Hematopoietic multipotent progenitor cell treated with erythropoietin and hydrocortisone succinate and interleukin-3 and kit ligand, for 15 days (in vitro differentiated cells): ENCODE measurements at places on chromosomes 11 and 22.

DNA sequence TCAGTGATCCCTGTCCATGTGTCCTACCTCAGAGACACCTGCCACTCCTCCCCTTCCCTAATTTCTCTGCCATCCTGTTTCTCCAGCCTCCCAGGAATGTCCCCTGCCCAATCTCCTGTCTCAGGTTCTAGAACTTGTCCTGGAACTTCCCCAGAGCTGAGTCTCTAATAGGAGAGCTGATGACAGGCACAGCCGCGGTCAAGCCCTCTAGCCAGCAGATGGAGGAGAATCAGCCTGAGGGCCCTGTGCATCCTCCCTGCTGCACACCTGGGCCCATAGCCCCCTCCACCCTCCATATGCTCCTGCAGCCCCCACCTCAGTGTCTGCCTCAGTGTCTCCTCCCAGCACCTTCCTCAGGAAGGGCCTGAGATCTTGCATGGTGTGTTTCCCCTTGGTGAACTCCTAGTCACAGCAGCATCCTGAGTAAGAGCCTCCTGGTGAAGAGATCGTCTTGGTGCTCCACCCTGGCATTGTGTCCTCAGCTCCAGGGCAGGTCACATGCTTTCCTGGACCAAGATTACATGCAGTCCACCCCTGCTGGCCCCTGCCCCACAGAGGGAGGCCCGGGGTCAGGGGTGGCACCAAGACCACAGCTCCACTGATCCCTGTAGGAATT lies 43.9 kb upstream of the VPREB1 start:
- DNase-seq = no peak

DNA sequence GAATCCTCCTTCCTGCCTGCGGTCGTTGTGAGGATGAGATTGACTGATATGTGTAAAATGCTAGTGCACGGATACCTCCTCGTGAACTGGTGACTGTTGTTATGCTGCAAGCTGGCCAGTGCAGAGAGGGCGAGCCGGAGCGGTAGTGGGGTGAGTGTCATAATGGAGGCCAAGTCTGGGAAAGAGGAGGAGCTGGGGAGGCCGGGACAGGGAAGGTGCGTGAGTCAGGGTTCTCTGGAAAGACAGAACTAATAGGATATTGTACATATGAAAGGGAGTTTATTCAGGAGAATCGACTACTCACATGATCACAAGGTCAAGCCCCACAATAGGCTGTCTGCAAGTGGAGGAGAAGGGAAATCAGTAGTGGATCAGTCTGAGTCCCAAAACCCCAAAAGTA lies 56.8 kb upstream of the FADD start:
- DNase-seq = no peak

DNA sequence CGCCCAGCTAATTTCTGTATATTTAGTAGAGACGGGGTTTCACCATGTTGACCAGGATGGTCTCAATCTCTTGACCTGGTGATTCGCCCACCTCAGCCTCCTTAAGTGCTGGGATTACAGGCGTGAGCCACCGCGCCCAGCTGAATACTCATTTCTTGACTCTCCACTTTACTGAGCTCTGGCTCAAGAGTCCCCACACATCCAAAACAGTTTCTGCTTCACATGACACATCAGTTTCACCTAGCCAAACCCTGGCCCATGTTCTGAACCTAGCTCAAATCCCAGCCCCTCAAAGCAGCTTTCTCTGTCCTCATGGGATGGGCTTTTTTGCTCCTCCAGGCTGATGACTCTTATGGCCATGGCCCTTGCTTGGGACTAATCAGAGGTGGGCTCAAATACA lies 9.8 kb downstream of the HYOU1 start:
- no peak for DNase-seq

DNA sequence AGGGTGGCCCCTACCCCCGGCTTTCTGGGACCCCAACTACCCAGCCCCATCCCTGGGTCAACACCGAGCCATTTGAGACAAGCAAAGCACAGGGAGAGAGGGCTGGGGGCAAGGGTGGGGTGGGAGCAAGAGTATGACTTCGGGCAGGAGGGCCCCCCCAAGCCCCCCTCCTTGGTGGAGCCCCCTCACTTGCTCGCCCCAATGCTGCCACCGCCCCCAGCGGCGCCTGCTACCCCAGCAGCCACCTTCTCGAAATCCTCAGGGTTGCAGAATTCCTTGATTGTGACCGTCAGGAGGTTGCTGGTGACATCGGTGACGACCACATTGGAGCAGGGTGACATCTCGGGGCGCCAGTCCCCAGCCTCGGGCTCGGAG lies 6.0 kb downstream of the CBX6 start:
- DNase-seq = no peak

DNA sequence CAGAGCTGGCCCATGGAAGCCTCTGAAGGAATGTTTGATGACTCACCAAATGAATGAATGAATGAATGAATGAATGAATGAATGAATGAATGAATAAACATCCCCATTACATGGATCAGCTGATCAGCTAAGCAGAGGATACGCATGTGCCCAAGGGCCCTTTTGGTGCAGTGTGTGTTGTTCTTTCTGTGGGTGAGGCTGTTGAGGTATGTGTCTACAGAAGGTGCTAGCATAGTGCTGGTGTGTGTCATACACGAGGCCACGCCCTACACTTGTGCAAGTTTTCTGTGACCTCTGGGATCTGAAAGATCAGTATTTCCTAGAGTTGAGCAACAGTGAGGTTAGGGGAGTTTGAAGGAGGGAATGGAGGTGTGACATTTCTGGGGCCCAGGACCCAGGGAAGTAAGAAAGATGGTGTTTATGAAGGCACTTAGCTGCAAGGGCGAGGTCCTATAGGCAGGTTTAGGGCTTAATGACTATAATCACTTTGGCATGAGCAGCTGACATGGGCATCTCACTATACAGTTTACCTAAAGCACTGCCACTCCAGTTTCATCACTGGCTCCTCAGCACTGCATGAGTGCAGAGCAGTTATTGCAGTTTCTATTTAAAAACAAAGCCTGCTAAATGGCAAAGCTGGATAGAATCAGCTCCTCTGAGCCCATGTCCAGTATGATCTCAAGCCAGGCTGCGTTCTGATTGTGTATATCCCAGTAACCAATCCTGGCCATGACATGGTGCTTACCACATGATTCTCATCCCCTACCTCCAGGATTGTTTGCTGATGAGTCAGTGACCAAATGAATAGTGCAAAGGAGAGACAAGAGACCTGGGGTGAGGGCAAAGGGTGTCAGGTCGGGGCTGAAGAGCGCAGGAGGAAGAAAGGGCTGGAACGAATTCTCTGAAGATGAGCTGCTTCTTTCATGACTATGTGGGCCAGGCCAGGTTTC lies 36.4 kb upstream of the E2F8 start:
- DNase-seq = no peak

DNA sequence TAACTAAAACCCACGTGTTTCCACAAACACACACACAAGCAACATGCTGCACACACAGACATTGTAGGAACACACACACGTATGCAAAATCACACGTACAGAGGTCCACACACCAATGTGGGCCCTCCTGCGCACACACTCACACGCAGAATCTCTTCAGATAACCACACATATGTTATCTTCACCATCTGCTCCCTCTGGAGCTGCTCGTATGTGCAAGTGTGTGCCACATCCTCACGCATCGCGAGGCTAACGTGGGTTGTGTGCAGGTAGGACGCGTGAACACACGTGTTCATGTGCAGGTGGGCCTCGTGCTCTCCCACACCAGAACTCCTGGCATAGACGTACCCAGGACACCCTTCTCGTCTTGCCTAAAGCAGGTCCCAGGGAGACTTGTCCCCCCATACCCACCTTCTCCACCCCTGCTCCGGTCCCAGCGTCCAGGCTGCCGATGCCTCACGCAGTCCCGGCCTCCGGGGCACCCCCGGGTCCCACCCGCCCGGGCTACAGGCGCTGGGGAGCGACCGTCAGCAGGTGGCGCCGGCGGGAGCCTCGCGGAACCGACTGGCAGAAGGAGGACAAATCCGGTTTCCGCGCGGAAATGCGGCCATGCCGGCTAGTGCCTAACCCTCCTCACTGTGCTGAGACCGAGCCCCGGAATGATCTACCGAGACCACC lies 10.3 kb upstream of the IGSF9B start:
- no peak for DNase-seq

GRCh38 chr22:46031557-46031956 lies 54.6 kb upstream of the WNT7B start:
- no peak for DNase-seq

DNA sequence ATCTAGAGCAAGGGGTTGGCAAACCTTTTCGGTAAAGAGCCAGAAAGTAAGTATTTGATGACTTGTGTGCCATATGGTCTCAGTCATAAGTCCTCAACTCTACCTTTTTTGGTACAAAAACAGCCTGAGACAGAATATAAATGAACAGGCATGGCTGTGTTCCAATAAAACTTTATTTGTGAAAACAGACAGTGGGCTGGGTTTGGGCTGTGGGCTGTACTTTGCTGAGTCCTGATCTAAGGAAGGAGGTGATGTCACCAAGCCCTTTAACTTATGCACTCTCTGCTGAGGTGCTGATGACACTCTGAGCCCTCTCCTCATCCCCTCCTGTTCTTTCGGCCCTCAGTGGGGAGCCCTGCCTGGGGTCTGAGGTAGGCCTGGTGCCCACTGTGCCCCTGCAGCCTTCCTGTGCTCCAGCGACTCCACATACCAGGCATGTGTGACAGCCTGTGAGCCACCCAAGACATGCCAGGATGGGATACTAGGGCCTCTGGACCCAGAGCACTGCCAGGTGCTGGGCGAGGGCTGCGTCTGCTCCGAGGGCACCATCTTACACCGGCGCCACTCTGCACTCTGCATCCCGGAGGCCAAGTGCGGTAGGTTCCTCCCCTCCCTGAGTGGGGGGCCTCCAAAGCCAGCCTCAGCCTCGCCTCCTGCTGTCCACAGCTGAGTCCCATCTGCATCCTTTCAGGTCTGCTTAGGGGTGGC lies 85.9 kb upstream of the MYOD1 start:
- DNase-seq = no peak

DNA sequence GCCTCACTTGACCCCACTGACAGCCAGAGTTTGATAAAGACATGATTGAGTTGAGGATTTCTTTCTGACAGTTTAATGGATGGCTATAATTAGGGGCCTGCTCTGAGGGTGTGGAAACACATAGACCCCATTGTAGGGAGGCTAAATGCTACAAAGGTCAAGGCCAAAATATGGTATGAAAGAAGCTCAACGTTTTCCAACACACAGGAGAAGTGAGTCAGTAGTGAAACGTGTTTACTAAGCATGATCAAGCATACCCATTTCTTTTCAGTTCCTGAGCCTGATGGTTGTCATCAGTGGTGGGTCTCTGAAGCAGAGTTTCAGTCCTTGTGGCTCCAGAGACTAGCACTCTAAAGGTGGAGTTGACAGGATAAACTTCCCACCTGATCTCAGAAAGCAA lies 69.7 kb downstream of the SNX19 start:
- no peak for DNase-seq

DNA sequence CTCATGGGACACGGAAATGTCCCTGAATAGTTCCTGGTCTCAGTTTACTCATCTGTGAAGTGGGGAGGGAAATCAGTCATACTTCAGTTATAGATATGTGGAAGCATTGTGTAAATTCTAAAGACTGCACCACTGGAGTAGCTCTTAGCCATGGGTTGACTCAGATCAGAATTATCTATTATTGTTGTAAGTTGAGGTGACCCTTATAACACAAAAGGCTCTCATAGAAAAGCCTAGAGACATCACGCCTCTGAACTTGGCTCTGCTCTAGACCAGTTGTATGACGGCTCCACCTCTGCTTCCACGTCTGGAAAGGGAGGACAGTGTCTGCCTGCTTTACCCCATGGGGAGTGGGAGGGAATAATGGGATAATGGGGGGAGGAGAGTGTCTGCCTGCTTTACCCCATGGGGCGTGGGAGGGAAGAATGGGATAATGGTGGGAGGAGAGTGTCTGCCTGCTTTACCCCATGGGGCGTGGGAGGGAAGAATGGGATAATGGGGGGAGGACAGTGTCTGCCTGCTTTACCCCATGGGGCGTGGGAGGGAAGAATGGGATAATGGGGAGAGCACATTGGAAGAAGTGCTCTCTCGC lies 98.2 kb downstream of the AMOTL1 start:
- no peak for DNase-seq

GRCh38 chr11:7654195-7654705 lies 19.1 kb downstream of the CYB5R2 start:
- no peak for DNase-seq

GRCh38 chr11:73152861-73153483 lies 10.9 kb upstream of the FCHSD2 start:
- no peak for DNase-seq

DNA sequence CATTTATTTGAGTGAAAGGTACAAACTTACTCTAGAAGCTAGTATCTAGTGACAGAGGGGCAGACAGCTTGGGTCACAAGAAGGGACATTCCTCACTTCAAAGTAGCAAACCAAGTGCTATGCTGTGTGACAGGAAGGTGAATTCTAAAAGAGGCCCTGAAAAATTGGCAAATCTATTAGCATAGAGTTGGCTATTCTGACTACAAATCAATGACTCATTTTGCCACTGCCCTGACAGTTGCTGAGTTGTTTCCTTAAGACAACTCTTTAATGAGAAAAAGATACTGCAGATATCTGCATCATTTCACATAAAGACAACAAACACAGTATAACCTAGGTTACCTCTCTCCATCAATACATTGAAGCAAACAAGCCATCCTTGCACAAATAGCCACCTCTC lies 524.0 kb upstream of the LRRC4C start:
- no peak for DNase-seq

GRCh38 chr11:78656984-78657383 lies 82.3 kb upstream of the NARS2 start:
- DNase-seq = no peak

GRCh38 chr11:134730561-134731212 lies 318.6 kb upstream of the B3GAT1 start:
- DNase-seq = no peak

GRCh38 chr11:75103380-75104026 lies 6.8 kb upstream of the OR2AT4 start:
- peak; percentile 46 for DNase-seq

GRCh38 chr11:17229481-17230152 lies 21.8 kb upstream of the PIK3C2A start:
- no peak for DNase-seq

- DNase-seq = no peak
These were observed 29.0 kb upstream of the CREB3L1 start for GRCh38 chr11:46248289-46249102.
